ENCODE measurements at places on chromosomes 7 and 10. TPM values are rescaled to one million over a fixed set of nuclear protein-coding genes. Genes with fewer than 3 reads are reported as not detected.

The ADAMTS14 gene
- 30.2 TPM for total RNA-seq

- no peak overlapping the region for H3K4me3 ChIP-seq
- H3K27me3 ChIP-seq = no peaks in the 10 kb centered on the region
- H3K36me3 ChIP-seq = no peaks in the 10 kb centered on the region
Observed at GRCh38 chr7:22831602-22832305, 9.1 kb upstream of the TOMM7 start.

GRCh38 chr10:16408379-16408778 lies 28.4 kb upstream of the PTER start:
- H3K27ac ChIP-seq = no peak overlapping the region
- no peaks in the 10 kb centered on the region for H3K27me3 ChIP-seq
- no peaks in the 10 kb centered on the region for H3K4me1 ChIP-seq
- DNase-seq = no peak

The FZD1 gene
- 6.8 TPM for total RNA-seq

DNA sequence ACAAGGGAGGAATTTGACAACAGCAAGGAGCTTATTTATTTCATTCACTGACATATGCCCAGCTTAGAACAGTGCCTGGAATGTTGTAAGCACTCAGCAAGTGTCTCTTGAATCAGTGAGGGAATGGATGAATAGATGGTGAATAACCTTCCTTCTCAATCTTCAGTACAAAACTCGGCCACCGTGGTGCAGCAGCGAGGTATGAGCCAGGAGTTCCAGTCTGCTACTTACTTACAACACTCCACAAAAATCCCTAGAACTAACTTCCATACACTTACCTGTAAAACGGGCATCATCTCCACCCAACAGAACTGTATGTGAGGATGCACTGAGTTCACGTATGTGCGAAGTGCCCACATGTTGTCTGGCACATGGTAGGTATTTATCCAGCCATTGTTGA lies 237.4 kb downstream of the WDR11 start:
- H3K27me3 ChIP-seq = peaks cover 6% of the 10 kb centered on the region
- H3K4me1 ChIP-seq = peaks cover 8% of the 10 kb centered on the region
- no peaks in the 10 kb centered on the region for H3K36me3 ChIP-seq
- H3K4me3 ChIP-seq = no peak overlapping the region
- no peak overlapping the region for H3K27ac ChIP-seq

The FFAR4 gene
- not detected for total RNA-seq

DNA sequence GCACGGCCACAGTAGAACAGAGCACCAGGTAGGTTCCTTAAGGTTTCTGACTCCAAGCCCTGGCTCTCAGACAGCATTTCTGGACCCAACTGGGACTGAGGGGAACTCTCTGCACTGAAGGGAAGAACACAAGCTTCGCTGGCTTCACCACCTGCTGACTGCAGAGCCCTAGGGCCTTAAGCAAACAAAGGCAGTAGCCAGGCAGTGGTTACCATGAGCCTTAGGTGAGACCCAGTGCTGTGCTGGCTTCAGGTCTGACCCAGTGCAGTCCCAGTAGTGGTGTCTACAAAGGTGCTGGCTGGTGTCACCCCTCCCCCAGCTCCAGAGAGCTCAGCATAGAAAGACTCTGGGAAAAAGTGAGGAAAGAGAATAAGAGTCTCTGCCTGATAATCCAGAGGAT lies 59.5 kb downstream of the SIRT1 start:
- H3K36me3 ChIP-seq = peaks cover 20% of the 10 kb centered on the region
- H3K27me3 ChIP-seq = no peaks in the 10 kb centered on the region
- no peak overlapping the region for H3K4me3 ChIP-seq
- no peak overlapping the region for H3K27ac ChIP-seq
- no peak for DNase-seq

GRCh38 chr7:37342176-37342687 lies 106.4 kb downstream of the ELMO1 start:
- DNase-seq = no peak
- no peaks in the 10 kb centered on the region for H3K4me1 ChIP-seq
- H3K27me3 ChIP-seq = no peaks in the 10 kb centered on the region
- H3K36me3 ChIP-seq = no peaks in the 10 kb centered on the region
- no peak overlapping the region for H3K4me3 ChIP-seq

GRCh38 chr7:29285861-29286260 lies 91.3 kb downstream of the CHN2 start:
- no peak overlapping the region for H3K4me3 ChIP-seq
- H3K27me3 ChIP-seq = peaks cover 39% of the 10 kb centered on the region
- H3K4me1 ChIP-seq = peaks cover 37% of the 10 kb centered on the region
- H3K27ac ChIP-seq = peak overlapping the region; percentile 44
- no peak for DNase-seq

All from astrocyte (in vitro differentiated cells and primary cell).